ENCODE measurements at places on chromosomes 5 and 9. TPM values are rescaled to one million over a fixed set of nuclear protein-coding genes. Genes with fewer than 3 reads are reported as not detected.

The TMEFF1 gene
- 0.45 TPM for polyA plus RNA-seq

The FKBP15 gene
- polyA plus RNA-seq, result 28.5 TPM

The SPINK13 gene
- polyA plus RNA-seq, result not detected

The ANKRD31 gene
- 0.02 TPM for polyA plus RNA-seq

The ZNF300 gene
- polyA plus RNA-seq, result 7.3 TPM

The TERT gene
- polyA plus RNA-seq, result not detected

The CLK4 gene
- 30.7 TPM for polyA plus RNA-seq

DNA sequence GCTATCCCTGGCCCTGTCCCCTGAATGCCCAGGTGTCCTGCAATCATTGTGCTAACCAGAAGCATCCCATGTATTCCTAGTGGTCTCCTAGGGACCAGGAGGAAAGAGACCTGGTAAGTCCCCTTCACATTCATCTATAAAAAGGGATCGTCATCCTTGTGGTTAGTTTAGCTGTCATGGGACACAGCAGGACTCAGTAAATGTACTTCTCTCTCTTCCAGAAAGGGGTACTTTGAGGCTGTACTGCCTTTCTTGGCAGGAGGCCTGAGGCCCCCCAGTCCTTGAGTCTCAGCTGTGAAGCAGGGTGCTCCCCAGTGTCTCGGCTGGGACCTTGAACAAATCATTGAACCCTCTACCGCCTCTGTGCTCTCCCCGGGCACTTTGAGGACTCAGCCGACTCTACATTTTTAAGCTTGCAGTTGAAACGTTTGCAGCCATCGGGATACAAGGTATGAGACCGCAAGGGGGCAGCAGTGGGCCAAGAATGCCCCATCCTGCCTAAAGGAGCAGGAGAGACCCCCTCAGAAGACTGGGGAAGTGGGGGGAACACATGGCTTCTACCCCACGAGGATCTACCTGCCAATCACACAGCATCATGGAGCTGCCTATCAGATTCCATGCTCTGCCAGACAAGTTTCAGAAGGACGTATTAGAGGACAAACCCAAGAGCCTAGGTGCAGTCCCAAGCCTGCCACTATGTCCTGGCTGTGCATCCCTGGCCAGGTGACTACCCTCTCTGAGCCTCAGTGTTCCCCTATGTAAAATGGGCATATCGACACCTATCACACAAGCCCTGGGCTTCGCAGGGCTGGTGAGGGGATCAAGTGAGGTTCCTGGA, 2.4 kb upstream of the PHYKPL start:
- no peak for DNase-seq

- DNase-seq, result no peak
Observed at GRCh38 chr9:33993104-33993503, 55.6 kb downstream of the UBAP2 start.

DNA sequence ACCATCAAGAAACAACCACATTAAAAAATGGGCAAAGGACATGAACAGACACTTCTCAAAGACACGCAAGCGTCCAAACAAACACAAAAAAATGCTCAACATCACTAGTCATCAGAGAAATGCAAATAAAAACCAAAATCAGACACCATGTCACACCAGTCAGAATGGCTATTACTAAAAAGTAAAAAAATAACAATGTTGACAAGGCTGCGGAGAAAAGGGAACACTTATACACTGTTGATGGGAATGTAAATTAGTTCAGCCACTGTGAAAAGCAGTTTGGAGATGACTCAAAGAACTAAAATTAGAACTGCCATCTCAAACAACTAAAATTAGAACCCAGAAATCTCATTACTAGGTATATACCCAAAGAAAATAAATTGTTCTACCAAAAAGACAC, 80.4 kb downstream of the CAAP1 start:
- DNase-seq, result no peak

DNA sequence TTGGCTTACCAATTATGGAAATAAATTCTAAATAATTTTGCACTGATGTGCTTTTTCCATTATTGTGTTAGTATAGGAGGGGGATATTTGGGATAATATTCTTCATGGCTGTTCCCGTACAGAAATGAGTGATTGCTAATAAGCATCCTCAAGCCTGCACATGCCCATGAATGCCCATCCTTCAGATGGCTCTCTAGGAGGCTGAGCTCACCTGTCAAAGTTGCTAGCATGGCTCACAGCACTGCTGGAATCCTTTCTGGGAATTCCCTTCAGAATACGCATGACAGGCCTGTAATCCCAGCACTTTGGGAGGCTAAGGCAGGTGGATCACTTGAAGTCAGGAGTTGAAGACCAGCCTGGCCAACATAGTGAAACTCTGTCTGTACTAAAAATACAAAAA, 124.1 kb downstream of the NXNL2 start:
- no peak for DNase-seq

GRCh38 chr5:32027717-32028458, 146.2 kb downstream of the GOLPH3 start:
- DNase-seq, result peak; percentile 82

DNA sequence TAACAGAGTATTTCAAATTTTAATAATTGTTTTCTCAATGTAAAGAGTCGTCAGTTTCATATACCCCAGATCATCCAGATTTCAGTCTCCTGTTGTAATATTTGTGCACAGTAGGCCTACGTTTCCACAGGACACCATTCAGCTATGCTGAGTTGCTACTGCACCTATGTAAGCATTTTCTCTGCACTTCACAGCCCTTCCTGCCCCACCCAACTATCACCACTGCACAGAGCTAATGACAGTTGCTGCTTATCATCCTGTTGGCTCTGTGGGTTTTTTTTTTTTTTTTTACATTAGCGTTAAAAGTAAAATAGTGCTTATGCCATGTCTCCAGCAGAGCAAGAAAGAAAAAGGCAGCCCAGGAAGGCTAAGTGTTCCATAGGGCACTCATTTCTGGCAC, 5.9 kb upstream of the PRKACG start:
- no peak for DNase-seq

DNA sequence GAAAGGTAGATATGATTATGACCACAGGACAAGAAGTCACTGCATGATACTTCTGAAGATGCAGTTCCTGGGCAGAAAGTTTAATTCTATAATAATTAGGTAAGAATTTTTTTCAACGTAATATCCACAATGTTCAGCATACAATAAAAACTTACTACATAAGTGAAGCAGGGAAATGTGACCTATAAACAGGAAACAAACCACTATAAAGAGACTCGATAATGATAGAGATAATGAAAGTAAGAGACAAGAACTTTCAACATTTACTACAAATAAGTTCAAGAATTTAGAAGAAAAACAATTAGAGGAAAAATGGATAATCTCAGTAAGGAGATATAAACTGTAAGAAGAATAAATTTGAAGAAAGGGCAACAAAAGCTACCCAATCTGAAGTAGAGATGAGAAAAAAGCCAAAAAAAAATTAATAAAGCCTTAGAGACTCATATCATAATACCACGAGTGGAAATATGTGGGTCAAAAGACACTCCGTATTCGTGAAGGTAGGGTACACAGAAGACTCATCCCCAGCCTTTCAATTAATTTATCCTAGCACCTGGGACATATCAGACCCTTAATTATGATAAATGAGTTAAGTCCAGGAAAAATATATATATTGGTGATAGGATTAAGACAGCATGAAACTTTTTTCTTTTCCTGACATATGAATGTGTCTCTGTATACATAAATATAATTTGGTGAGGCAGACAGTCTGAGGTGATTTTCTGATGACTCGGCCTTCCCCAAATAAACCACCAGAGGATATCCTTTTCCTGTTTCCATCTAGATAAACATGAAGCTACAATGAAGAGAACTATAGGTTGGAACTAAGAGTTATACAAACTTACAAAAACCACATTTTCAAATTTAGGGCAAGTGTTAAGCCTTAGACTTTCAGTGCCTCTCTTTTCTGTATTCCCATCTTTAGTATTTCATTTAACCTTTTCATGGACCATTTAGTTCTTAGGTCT, 120.4 kb downstream of the RAPGEF6 start:
- DNase-seq, result no peak

GRCh38 chr5:143641549-143642355, 170.2 kb upstream of the HMHB1 start:
- peak; percentile 53 for DNase-seq

DNA sequence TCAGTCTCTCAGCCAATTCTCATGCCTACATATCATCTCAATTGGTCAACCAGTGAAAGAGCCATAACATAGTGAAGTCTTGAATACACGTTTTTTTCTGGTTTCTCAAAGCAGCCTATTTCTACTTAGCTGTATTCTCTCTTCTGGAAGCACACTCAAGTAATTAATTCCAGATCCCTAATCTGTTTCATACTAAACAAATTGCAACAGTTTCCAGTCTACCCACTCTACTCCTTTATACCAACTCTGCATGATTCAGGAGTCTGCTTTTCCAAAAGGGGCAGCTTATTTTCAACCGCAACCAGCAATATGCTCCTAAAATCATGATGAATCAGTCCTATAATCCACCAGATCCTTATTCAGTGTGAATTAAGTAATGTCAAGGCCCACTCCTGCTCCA, 211.7 kb downstream of the TLE1 start:
- no peak for DNase-seq

DNA sequence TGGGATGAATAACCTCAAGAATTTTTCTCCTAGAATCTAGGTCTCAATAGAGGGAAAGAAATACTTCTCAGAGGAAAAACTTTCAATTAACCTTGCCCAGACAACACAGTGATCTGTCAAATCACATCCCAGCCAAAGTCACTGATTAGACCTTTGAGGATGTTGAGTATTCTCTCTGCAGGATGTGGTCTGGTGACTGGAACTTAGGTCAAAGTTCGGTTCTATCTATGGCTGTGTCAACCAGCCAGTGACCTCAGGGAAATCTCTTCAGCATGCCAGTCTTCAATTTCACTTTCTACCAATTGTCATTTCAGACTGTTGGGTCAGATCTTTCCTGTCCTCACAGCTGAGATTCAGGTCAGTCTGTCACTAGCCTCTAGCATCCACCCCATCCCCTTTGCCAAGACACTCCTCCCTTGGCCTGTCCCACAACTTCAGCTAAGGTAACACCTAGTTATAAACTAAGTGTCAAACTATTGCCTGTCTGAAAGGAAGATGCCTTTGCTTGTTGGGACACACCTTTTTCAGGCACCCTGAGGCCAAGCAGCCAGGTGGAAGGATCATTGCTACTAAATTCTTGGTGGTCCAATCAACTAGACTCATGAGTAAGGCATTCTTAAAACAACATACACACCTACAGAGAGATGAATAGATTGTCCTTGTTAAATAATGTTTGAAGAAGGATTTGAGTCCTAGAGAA, 156.3 kb upstream of the FST start:
- no peak for DNase-seq

- DNase-seq, result peak; percentile 13
Observed at GRCh38 chr5:42912184-42912798, 100.6 kb upstream of the SELENOP start.

GRCh38 chr5:107919361-107919760, 248.6 kb upstream of the EFNA5 start:
- no peak for DNase-seq

- peak; percentile 50 for DNase-seq
Observed at GRCh38 chr9:112819635-112820496, 69.3 kb downstream of the SNX30 start.

DNA sequence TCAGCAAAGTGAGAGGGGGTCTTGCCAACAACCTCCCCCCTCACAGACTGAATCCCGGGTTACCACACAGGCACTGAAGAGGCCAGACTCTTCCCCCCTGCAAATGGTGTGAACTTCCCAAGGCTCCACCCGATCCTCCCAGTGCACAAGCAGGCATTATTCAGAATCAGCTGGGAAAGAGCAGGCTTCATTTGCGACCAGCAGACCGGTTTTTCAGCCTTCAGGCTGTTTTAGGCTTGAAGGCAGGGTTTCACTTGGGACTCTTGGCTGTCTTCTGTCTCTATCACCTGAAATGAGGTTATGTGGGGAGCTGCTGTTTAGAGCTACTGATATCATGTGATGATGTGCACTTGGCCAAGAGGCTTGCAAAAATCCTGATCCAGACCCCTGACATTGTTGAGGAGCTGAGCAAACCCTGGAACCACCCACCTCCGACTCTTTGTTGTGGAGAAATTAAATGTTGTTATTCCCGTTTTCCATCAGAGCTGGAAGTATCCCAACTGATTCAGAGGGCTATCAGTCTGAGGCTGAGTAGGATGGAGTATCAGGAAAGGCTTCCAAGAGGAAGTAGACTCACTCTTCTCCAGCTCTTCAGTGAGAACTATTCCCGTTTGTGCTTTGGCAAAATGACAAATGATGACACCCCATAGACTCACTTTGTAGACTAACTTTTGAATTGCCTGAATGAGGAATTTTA, 63.3 kb upstream of the ZFR start:
- no peak for DNase-seq

DNA sequence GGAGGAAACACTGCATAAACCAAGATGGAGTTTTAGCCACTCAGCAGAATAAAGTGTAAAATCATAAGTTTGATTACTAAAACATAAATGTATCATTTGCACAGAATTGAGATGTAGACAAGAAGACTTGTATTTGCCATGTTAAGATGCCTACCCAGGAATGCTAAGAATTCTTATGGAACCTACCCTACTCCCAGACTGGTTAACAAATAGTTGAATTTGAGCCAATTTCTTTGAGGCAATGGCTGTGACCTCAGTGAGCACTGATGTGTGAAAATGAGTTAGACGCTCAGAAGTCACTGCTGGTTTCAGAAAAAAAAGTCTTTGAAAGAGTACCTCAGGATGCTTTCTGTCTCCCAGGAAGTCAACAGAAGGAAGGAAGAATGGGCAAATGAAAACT, 95.6 kb downstream of the ESM1 start:
- no peak for DNase-seq

GRCh38 chr5:51383131-51384121, at the start of gene ISL1:
ISL1 (plus strand) TSS chr5:51383448; CDS start chr5:51383672, 224 bp downstream.
- DNase-seq, result no peak

DNA sequence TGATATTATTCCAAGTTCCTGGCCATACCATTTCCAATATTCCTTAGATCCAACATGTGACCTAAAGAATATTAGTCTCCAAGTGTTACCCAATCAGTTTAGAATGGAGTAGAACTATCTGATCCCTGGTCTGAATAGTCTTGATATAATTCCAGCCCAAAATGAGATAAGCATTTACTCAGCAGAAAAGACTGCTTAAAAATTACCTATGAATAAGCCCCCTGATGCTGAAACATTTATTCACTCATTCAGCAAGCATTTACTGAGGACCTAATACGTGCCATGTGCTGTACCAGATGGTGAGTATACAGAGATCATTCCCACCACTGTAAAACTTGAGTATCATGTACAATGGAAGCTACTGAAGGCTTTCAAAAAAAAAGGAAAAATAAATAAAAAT, 157.0 kb downstream of the FAM114A2 start:
- no peak for DNase-seq

DNA sequence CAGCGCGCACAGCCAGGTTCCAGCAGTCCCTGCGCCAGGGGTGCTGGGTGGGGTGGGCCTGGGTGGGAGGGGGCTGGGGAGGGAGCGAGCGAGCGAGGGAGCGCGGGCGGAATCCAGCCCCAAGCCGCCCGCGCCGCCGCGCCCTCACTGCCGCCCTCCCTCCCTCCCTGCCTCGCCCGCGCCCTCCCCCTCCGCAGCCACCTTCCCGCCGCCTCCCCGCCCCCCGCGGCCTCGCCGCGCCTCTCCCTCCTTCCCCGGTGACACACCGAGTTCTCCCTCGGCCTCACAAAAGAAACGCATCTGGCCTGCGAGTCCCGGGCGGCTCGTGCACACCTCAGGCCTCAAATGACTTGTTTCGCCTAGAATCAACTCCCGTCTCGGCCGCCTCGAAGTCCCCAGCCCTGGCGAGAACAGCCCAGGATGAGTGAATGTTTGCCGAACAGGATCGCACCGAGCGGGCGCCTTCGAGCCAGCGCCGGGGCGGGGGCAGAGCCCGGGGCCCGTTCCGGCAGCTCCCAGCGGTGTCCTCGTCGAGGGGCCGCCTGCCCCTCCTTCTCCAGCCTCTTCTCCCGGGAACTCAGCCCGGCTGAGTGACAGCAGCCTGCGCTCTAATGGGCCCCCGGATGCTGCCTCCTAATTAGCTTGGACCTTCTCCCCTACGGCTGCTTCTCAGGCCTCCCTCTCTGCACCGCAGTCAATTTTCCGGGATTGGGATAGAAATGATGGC, 371 bp upstream of the PITX1 start:
- peak; percentile 53 for DNase-seq
